ENCODE measurements at places on chromosomes 12 and 14.

DNA sequence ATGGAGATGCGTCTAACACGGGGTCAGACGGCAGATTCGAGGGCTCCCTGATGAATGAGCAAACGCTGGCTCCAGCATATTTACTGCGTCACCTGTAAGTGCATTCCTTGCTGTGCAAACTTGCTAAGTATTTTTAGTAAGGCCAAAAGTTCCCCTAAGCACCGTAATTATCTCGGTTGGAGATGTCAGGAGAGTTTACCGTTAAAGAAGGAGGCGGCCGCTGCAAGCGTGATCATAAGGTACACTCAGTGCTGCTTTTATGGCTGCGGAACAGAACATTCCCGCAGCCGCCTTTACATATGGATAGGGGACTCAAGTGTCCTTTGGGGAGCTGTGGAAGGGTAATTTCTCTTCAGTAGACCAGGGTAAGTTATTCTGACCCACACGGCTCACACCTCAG, 175.6 kb downstream of the GLT1D1 start:
- no peak for DNase-seq

- DNase-seq = no peak
Measured at GRCh38 chr14:102250636-102251035, 54.3 kb downstream of the MOK start.

- DNase-seq = no peak
Measured at GRCh38 chr12:124592050-124592449, 24.6 kb upstream of the NCOR2 start.

DNA sequence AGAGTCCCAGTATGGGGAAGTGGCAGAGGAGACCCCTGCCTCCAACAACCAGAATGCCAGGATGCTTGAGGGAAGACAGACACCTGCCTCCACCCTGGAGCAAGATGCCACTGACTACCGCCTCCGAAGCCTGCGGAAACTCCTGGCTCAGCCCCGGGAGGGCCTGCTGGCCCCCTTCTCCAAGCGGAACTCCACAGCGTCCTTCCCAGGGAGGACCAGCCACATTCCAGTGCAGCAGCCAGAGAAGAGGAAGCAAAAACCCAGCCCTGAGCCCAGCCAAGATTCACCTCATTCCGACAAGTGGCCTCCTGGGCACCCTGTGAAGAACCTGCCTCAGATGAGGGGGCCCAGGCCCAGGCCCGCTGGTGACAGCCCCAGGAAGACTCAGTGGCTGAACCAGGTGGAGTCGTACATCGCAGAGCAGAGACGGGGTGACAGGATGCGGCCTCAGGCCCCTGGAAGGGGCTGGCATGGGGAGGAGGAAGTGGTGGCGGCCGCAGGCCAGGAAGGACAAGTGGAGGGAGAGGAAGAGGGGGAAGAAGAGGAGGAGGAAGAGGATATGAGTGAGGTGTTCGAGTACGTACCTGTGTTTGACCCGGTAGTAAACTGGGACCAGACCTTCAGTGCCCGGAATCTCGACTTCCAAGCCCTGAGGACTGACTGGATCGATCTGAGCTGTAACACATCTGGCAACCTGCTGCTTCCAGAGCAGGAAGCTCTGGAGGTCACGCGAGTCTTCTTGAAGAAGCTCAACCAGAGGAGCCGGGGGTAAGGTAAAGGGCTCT, 93.7 kb downstream of the B4GALNT3 start:
- no peak for DNase-seq

DNA sequence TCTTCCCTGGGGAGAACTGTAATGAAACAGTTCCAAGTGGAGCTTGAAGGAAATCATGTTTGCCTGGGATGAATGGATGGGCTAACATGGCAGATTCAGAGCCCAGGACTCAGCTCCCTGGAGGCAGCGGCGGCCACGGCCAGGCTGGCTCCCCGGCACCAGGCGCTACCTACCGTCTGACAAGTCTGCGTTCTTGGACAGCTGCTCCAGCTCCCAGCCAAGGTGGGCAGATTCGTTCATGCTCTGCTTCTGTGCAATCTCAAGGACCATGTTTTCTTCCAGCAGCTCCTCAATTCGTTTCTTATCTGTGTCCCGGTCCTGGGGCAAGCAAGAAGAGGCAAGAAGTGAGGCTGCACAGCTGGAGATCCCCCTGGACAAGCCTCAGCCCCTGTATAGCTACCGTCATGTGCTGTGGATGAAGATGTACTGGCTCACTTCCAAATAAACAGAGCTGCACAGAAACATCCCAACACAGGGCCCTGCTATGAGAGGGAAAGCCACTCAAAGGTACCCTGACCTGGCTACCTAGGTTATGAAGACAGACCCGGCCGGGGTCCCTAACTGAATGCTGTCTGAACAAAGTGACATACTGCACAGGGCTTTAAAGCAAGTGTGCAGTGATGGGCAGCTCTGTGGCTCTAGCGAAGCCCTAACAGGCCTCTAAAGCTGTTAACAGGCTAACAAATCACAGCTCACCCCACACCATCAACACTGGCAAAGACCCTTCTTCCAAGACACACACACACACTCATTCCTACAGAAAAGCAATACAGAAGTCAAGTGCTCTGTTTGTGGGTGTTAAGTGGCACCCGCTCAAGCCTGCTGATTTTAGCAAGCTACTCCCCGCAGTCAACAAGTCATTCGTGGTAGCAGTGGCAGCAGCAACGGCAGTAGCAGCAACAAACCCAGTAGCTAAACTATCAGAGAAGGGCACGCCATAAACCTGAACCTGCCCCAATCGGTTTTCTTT, 80.4 kb upstream of the GPR68 start:
- DNase-seq = no peak

DNA sequence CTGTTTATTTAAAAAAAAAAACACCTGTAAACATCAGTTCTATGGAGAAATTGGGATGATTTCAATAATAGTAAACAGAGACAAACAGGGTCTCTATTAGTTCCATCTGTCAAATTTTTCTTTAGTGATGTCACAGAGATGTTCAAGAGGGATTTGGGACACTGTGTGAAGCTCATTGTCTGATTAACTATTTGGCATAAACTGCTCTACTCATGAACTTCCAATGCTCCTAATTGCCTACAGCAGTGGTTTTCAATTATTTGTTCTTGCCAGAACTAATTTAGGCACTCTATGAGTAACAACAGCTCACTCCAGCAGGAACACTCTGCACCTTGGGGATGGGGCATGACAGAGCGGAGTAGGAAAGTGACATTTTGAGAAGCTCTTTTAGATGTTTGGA, 250.1 kb upstream of the PRKD1 start:
- DNase-seq = no peak

DNA sequence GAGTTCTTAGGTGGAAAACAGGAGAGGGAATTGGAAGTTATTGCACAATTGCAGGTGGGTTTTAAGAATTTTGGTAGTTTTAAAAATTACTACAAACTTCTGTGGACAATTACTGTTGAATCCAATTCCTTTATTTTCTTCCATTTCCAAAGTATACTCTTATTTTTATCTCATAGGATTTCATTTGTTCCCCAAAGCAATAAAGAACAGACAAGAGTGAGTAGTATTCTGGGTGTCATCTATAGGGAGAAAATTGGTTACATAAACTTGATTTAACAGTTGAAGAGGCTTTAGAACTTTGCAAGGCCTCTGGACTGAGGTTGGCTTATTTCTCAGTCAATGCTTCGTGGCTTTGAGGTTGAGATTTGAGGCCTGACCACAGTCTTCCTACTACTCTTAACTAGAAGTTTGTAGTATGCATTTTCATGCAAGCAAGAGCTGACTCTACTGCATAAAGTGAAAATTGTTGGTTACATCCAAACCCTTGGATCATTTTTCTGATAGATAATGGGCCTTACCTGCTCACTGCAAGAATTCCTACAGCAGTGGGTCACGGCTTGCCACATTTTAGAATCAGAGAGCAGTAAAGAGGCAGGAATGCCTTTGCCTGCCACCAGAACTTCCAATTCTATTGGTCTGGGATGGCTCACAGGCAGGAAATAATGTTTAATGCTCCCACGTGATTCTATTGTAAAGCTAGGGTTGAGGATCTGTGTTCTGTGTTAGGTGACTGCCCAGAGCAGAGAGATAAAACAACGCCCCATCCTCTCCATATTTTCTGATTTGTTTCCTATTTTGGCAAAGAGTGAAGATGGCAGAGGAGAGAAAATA, 270.5 kb downstream of the TTC6 start:
- DNase-seq = no peak

DNA sequence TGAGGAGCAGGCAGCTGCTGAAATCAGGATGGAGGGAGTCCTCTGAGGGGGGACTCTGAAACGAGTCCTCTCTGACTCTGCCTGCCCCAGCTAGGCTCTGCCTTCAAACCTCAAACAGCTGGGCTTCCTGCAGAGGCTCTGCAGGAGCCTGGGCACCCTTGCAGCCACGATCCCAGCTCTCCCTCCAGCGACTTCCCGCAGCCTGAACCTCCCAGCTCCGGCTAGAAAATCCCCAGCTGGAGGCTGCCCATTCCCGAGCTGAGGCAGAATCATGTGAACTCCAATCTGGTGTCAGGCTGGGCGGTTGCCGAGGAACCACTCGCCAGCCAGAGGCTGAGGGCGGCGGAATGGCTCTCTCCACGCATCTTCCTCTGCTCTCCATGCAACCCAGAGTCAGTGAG, at the start of gene GPR68:
GPR68 (minus strand) TSS at position 204 of the 401 bp plus-strand sequence. CDS start 9,654 bp downstream, outside the sequence.
- peak; percentile 85 for DNase-seq

GRCh38 chr12:67456431-67456901, 187.3 kb downstream of the CAND1 start:
- DNase-seq = peak; percentile 35

DNA sequence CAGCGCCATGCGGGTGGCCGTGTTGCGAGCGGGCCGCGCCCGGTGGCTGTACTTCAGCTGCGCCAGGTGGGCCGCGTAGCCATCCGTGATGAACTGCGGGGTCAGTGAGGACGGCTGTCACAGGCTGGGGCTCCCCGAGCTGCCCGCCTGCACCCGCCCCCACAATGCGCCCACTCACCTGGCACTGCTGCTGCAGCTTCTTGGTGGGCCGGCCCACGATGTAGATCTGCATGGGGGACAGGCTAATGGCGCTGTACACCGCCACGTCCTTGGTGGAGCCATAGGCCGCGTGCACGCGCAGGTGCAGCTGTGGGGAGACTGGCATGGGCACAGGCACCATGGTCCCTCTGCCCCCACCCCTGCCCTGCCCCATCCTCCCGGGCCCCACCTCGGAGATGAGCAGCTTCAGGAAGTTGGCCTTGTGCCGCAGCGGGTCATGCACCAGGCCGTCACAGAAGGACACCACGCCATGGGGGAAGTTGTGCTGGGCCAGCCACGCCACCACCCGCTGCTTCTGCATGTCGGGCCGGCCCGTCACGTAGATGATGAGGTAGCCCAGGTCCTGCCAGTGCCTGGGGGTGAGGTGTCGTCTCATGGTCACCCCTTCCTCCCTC, 5.9 kb downstream of the ARL6IP4 start:
- no peak for DNase-seq

DNA sequence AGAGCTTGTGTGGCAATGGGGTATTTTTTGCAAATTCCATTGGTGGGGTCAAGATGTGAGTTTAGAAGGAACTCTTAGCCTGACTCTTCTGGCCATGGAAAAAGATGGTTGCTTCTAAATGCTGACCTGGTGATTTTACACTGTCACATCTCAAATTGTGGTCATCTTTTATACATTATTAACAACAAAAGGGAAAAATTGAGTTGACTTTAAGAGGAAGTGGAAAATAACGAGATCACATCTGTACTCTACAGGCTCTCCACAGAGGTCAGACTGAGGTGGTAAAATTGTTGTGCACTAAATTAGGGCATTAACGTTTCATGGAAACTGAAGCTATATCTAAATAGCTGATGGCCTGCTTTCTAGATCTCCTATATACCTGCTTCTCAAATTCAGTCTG, 44.7 kb downstream of the PTPN11 start:
- no peak for DNase-seq

- no peak for DNase-seq
Measured at GRCh38 chr14:106845286-106846087, 1319.1 kb downstream of the TMEM121 start.

DNA sequence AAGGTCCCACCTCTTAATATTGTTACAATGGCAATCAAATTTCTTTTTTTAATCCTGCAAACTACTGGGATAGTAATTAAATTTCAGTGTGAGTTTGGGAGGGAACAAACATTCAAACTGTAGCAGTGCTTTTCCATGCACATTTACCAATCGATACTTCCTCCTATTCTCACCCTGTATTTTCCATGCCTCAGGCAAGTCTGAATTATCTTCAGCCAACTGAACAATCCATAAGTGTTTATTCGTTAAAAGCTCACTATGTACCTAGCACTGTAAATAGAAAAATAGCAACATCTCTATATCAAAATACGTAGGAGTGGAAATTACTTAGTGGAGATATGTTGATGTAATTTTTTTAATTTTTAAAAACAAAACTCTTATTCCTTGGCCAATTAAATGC, 43.5 kb downstream of the CCDC177 start:
- no peak for DNase-seq

DNA sequence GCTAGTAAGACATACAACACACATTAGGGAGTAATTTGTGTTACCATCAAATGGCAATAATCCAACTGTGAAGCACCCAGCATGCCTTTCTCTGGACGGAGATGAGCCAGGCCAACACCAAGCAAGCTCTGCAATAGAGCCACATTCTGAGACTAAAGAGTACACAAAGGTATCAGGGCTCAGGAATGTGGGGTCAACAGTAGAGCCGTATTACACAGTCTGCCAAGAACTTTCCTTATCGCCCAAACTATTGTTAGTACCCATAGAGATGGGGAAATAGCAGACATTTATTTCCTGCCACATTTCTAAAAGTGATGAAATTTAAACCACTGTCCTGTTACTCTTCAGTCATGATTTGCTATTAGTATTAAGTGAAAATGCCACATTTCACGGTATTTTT, 113.7 kb downstream of the BMP4 start:
- no peak for DNase-seq

- no peak for DNase-seq
Measured at GRCh38 chr14:71363946-71364925, 457.0 kb downstream of the PCNX1 start.

DNA sequence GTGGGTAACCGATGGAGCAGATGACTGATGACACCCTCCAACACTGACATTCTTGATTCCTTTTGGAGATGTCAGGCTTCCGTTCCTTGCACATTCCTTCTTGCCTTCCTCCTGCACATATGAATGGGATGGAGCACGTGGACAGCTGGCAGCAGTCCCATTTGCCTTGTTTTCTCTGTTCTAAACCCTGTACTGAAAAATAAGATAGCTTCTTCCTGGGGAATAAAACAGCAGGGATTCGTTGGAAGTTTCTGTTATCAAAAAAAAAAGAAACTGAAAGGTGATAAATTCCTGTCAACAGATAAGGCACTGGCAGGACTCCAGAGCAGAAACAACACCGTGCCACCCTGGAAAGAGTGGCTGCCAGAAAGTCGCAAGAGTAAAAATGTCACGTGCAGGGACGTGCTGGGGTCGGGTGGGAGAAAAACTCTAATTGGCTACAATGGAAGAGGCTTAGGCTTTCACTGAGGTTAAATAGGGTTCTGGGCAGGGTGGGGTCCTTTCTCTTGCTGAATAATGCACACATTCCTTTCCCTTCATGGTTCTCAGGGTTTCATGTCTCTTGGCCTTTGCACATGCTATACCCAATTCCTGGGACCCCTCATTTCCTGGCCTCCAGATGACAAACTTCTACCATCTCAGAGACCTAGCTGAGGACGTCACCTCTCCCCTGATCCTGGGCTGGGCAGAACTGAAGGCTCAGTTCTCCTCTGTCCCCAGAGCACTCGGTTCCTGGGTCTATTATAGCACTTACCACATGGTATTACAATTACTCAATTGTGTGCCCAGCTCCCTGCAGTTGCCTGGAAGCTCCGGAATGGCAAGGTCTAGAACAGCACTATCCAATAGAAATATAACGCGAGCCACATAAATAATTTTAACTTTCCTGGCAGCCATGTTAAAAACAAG, 7.0 kb upstream of the NUAK1 start:
- DNase-seq = no peak

- DNase-seq = no peak
Measured at GRCh38 chr14:29227631-29228030, 461.0 kb downstream of the FOXG1 start.

GRCh38 chr14:101109347-101109638, 205.8 kb upstream of the RTL1 start:
- DNase-seq = no peak
